ENCODE measurements at places on chromosomes 16 and 17.

DNA sequence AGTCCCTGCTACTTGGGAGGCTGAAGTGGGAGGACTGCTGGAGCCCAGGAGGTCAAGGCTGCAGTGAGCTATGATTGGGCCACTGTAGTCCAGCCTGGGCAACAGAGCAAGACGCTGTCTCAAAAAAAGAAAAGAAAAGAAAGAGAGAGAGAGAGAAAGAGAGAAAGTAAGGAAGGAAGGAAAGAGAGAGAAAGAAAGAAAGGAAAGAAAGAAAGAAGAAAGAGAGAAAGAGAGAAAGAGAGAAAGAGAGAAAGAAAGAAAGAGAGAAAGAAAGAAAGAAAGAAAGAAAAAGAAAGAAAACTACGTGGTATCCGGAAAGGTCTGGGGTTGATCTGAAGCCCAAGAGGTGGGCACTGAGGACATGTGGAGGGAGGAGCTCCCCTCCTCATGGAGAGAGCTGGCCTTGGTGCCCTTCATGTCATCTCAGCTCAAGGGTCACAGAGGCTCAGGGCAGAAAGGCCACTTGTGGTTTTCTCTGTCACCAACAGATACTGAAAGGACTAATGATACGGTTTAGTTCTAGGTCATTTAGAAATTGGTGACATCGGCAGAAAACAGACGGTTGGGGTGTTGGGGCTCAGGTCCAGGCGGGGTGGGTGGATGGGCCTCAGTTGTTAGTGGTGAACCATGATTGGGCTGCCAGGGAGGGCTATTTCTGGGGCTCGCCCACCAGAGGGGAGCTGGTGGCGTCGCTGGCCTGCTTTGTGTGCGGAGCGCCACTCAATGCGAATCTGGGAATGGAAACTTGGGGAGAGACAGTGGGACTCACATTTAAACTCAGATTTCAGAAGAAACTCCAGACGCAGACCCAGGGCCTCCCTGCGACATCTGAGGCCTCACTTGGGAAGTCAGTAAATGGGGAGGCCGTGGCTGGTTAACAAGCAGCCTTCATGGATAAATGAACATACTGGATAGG is 44.6 kb downstream of the FOXL1 start:
- no peak for DNase-seq

DNA sequence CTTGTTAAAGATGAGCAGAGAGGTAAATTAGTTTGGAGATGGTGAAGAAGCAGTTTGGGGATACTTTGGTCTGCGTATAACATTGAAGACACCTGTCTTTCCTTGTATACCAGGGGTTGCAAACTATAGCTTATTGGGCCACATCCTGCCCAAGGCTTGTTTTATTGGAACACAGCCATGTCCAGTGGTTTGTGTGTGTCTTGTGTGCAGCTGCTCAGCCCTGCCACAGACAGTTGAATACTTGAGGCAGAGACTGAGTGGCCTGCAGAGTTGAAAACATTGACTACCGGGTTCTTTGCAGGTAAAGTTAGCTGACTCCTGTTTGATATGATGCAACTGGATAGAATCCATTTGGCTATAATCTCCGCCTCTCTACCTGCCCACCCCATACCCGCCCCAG is 224.4 kb downstream of the PRKCA start:
- no peak for DNase-seq

GRCh38 chr17:72812823-72813222 is 279.7 kb downstream of the SLC39A11 start:
- no peak for DNase-seq

GRCh38 chr16:5028950-5029475 is 4.7 kb downstream of the NAGPA start:
- no peak for DNase-seq

- DNase-seq = peak; percentile 59
Measured at GRCh38 chr17:74736513-74737298, at the start of gene RAB37. RAB37 (plus strand) TSS chr17:74737256; CDS start chr17:74737273, 17 bp downstream.

DNA sequence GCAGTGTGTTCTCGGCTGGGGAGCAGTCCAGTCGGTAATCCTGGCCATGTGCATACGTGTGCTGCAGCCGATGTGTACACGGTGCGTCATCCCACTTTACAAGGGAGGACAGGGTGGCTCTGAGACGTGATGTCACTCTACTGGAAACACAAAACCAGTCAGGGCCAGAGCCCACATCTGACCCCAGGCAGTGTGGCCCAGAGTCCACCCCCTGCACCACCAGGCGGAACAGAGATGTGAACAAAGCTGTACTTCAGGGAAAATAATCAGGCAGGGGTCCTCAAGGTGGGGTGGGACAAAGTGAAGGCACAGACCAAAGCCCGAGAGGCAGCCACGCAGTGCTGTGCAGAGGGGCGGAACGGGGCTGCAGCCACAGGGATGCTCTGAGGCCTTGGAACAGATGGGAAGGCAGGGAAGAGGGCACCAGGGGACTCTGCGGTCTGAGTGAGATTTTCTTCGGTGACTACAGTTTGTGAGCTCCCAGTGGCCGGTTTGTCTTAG is 181.5 kb downstream of the ZNF423 start:
- DNase-seq = no peak

GRCh38 chr16:19086322-19087199 is 19.1 kb downstream of the COQ7 start:
- peak; percentile 80 for DNase-seq

DNA sequence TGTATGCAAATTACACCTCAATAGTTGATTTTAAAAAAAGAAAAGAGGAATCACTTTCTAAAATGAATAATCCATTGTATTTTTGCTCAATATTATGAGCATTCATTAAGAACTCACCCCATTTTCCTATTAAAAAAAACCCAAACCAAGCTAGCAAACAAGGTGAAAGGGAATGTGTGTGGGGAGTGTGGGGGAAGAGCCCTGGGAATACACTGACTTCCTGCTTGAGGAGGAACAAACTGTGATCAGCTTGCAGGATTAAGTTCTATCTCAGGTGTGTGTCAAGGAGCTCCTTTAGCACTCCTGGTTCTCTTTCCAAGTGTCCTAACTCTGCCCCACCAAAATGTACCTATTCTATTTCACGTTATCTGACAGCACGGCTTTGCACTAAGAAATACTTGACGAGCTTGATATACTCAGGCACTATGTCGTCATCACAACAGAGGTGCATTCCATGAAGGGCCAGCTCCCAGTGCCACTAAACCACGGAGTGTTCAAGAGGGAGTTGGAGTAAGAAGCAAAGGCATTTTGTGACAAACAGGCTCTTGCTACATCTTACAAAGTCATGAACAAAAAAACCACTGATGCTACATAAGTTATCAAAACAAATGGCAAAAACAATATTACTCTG is 73.2 kb downstream of the MYH10 start:
- DNase-seq = no peak

GRCh38 chr16:78952630-78953029 is 647.9 kb downstream of the MAF start:
- DNase-seq = no peak

GRCh38 chr16:86389566-86390328 is 120.6 kb upstream of the FOXF1 start:
- DNase-seq = no peak

DNA sequence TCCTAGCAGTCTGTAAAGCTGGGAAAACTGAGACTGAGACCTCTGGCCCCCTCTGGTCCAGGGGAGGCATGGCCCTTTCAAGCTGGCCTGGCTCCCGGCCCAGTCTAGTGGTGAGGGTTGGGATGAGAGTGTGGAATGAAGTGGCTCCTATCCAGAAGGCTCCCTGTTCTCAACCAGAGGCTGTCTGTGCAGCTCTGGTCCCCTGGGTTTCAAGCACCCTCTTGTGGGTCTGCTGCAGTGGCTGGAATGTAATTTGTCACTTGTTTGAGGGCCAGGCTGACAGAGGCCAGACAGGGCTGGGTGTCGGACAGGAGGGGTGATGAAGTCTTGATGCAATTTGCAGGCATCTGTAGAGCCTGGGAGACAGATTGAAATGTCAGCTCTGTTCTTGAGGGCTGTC is 22.1 kb upstream of the PHF12 start:
- no peak for DNase-seq

GRCh38 chr16:10013774-10014173 is 168.5 kb downstream of the GRIN2A start:
- no peak for DNase-seq

DNA sequence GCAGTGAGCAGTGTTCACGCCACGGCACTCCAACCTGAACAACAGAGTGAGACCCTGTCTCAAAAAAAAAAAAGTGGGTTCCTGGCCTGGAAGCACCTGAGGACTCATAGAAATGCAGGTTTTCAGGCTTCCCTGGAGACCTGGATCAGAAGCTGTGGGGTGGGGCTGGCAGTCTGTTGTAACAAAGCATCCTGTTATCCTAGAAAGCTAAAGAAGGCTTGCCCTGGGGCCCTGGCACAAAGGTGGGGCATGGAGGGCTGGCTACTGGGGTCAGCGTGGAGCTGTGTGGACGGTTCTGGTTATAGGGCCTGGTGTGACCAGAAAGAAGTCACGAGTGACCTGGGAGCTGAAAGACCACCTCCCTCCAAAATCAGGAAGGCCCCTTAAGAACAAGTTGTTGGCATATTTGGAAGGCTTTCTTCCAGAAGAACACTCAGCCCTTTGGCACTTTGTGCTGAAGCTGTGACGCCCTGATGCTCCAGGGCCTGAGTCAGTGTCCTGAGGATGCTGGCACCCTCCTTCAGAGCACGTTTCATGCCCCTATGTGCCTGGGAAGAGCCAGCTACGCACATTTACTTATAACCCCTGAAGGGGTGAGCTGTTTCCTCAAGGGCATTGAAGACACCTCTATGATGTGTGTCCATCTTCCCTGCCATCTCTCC is 6.2 kb downstream of the CRISPLD2 start:
- no peak for DNase-seq

- DNase-seq = no peak
Measured at GRCh38 chr17:40813804-40814203, 8.6 kb downstream of the KRT10 start.

DNA sequence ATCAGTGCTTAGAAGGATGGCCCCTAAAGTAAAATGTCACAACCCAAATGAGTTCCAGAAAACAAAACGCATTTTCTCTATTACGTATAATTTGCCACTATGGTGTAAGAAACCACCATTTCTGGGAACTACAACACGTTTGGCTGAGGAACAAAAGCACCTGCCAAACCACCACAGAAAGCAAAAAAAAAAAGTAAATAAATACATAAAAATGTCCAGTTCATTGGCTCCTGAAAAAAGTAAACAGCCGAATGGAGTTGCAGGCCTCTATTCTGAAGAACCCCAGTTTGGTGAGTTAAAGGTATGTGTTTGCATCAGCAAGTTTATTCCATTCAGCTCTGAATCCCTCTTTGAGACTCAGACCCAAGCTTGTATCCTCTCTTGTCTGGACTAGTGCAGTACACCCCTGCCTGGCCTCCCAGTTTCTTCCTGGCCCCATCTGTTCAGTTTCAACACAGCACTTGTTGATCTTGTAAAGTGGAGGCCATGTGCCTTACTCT is 36.9 kb downstream of the ERN1 start:
- DNase-seq = no peak

- no peak for DNase-seq
Measured at GRCh38 chr17:81035521-81036196, 708 bp downstream of the BAIAP2 start.

- DNase-seq = no peak
Measured at GRCh38 chr17:65226227-65226626, 89.1 kb downstream of the RGS9 start.

DNA sequence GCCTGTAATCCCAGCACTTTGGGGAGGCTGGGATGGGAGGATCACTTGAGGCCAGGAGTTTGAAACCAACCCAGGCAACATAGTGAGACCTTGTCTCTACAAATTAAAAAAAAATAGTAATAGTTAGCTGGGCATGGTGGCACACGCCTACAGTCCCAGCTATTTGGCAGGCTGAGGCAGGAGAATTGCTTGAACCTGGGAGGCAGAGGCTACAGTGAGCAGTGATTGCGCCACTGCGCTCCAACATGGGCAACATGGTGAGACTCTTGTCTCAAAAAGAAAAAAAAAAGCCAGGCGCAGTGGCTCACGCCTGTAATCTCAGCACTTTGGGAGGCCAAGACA is 56.9 kb upstream of the MRTFB start:
- no peak for DNase-seq

- no peak for DNase-seq
Measured at GRCh38 chr17:7480089-7480384, 606 bp upstream of the ZBTB4 start.

GRCh38 chr17:80990921-80991644 is 558 bp upstream of the CHMP6 start:
- no peak for DNase-seq

DNA sequence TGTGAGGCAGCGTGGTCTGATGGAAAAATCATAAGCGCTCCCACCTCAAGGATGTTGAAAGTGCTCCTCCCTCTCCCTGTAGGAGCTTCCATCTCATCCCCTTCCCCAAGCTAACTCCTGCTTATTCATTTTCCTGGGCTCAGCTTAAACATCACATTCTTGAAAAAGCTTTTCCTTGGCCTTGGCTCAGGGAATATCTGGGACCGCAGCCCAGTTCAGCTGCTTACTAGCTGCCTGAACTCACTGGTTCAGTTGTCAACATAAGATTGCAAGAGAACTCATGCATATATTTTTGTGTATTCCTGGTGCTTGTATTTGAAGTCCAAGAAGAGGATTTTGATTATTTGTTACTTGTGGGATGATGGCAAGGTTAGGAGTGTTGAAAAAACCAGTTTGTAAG is 91.5 kb downstream of the UTP18 start:
- DNase-seq = no peak

DNA sequence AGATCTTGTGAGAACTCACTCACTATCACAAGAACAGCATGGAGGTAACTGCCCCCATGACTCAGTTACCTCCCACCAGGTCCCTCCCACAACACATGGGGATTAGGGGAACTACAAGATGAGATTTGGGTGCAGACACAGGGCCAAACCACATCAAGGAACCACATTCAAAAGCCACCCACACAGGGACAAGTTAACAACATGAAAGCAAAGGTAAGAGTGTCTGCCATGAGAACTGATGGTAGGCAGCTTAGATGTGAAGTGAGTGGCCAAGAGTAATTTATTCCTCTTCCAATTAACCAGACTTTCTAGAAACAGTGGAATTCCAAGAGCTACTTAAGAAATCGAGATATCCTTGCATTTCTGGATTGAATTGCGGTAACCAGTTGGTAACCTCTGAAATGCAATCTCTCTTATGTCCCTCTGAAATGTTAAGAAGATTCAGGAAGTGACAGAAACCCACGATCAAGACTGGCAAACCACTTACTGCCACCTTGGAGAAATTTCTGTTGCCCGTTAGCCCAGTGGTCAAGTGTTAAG is 167.4 kb upstream of the CACNG5 start:
- DNase-seq = peak; percentile 69

- DNase-seq = no peak
Measured at GRCh38 chr17:68288375-68288774, 2.6 kb downstream of the SLC16A6 start.
